Kidney (tissue), 22 donors: ENCODE measurements at places on chromosomes 3 and 15.

- no peak for DNase-seq
These were observed 837.5 kb downstream of the MCTP2 start for GRCh38 chr15:95068701-95069521.

- DNase-seq = no peak
These were observed 92.6 kb downstream of the LEKR1 start for GRCh38 chr3:156918746-156919145.

- DNase-seq = no peak
These were observed 104.7 kb downstream of the HMG20A start for GRCh38 chr15:77525400-77525811.

- DNase-seq = no peak
These were observed 35.0 kb upstream of the HES1 start for GRCh38 chr3:194100856-194101390.

DNA sequence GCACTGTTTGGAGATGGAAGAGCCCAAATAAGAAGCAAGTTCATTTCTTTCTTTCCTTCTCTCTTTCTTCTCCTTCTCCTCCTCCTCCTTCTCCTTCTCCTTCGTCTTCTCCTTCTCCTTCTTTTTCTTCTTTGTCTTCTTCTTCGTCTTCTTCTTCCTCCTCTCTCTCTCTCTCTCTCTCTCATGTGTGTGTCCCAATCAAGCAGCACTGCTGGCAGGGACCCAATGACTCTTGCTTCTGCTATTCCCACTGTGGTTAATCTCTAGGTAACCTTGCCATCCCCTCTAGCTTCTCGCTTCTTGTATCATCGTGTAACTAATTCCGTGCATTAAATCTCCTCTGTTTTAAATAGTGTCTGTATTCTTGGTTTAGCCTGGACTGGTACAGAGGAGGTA lies 26.1 kb upstream of the ZNF280D start:
- DNase-seq = no peak

DNA sequence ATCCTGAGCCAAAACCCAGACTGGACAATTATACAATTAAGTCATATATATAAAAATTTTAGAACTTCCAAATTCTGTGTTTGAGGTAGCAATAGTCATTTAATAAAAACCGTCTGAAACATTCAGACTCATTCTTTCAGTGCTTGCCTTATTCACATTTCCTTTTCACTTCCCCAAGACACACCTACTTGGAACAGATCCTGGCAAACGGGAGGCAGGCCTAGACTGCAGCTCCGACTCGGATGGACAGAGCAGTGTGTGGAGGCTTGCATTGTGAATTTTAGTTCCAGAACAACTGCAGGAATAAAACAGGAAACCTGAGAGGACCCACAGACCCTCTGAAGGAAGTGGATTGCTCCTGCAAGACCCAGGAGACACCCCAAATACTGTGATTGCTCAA lies 341.4 kb downstream of the CNTN3 start:
- peak; percentile 43 for DNase-seq

DNA sequence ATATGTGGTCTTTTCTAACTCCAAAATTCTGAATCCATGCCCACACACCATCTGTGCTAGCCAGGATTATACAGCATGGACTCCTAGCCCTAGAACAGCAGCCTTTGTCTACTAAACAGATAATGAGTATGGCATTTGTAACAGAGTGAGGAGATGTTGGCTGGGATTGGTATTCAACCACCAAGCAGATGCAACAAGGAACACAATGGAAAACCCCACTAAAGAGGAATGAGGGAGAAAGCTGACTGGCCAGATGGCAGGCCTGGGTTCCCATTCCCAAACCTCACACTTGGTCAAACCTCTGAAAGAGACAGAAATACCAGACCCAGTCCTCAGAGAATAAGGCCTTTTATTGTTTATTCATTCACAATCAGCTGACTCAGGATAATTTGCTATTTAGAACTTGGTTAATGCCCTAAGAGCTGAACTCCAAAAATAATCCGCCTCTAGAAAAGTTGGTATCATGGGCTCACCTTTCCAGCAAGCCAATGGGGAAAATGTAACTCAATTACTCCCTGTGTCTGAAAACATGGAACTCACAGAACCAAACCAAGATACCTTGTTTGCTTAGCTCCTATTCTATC lies 145.6 kb downstream of the LRRC3B start:
- DNase-seq = no peak

- DNase-seq = no peak
These were observed 253.7 kb upstream of the TGFBR2 start for GRCh38 chr3:30352410-30353318.

- DNase-seq = no peak
These were observed 38.9 kb upstream of the RNU6-1 start for GRCh38 chr15:67878712-67879206.

- DNase-seq = no peak
These were observed 167.4 kb downstream of the NTRK3 start for GRCh38 chr15:88089024-88089620.

- no peak for DNase-seq
These were observed 16.7 kb downstream of the WDR48 start for GRCh38 chr3:39068556-39068955.

DNA sequence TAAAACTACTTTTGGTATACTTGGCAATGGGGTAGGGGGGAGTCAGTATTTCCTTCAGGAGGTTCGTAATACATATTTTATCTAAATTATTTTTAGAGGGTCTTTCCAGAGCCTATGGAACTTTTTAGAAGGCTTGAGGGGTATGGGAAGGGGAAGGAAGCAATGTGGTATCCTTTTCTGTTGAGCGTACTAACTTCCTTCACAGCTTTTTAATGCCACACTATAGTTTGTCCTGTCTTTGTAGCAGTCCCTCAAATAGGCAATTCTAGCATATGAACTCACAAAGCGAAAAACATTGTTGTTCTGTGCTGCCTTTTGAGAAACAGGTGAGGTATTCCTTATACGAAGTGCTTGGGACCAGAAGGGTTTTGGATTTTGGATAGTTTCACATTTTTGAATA lies 22.3 kb upstream of the P2RY13 start:
- no peak for DNase-seq

DNA sequence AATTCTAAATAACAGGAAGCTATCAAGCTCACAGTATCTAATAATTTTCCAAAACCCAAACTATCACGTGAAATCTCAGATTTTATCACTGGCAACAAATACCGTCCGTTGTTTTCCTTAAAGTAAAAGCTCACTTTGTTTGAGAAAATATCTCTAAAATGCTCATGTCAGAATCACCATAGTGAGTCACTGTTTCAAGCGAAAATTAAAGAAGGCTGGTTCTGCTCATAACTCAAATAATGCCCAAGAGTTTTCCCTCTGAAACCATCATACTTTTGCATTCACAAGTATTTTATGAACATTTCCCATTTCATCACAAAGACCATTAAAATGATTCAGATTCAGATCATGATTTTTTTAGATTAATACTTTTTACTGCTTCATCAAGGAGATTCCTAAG lies 50.6 kb downstream of the TBL1XR1 start:
- no peak for DNase-seq

DNA sequence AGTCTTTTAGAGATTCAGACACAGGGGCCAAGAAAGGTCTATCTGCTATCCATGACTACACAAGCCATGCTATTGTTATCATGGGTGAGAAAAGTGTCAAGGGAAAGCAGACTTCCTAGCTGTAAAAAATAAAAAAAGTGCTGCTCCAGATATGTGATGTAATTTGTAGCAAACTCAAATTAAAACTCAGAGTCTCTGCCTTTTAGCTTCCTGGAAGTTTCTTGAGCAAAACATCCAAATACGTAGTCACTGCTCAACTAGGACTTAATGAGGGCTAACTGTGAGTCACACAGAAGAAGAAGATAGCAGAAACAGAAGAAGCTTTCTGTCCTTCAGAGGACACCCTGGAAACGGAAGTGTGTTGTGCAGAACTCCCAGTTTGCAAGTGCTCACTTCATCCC lies 393.4 kb upstream of the NR2F2 start:
- no peak for DNase-seq

DNA sequence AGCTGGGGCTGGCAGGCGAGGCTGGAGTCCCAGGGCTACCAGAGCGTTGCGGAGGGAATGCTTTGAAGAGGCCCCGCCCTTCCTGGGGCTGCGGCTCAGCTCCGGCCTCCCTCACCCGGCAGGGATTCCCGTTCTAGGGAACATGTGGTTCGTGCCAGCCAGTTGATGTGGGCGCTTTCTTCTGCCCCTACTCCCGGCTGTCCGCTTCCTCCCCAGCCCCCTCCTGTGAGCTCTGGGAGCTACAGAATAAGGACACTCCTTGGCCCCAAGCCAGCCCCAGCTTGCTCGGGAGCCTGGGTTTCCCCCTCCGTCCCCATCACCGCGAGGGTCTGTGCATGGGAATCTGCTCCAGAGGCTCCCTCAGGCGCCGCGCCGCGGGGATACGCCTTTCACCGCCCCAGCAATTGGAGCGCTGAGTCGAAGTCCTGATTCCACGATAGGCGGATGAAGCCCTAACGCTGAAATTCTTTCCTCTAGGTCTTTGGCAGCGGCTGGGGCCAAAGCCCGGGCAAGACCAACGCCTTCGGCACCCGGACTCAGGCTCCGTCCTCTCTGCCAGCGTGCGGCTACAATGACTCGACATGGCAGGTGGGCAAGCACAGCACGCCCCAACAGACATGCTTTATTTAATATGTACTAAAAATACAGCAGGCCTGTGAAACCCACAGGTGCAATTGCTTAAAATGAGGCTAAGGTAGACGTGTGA lies 69.5 kb downstream of the KLF15 start:
- DNase-seq = peak; percentile 92

- no peak for DNase-seq
These were observed 28.6 kb downstream of the TASOR start for GRCh38 chr3:56654460-56654859.

- DNase-seq = no peak
These were observed 24.1 kb downstream of the CX3CR1 start for GRCh38 chr3:39255503-39256325.
